Mesendoderm (in vitro differentiated cells): ENCODE measurements at places on chromosomes 4 and X.
A peak's percentile ranks its signal among the peaks of the same experiment; 100 is the strongest.

- no peak for DNase-seq
- H3K4me3 ChIP-seq, result no peak overlapping the region
- no peaks in the 10 kb centered on the region for H3K36me3 ChIP-seq
- no peaks in the 10 kb centered on the region for H3K27me3 ChIP-seq
Observed at GRCh38 chr4:184388106-184388505, 86.2 kb downstream of the IRF2 start.

GRCh38 chr4:158313566-158313965, 103.3 kb downstream of the TMEM144 start:
- no peaks in the 10 kb centered on the region for H3K4me1 ChIP-seq
- H3K36me3 ChIP-seq, result no peaks in the 10 kb centered on the region
- no peak overlapping the region for H3K27ac ChIP-seq
- no peaks in the 10 kb centered on the region for H3K27me3 ChIP-seq
- DNase-seq, result no peak

DNA sequence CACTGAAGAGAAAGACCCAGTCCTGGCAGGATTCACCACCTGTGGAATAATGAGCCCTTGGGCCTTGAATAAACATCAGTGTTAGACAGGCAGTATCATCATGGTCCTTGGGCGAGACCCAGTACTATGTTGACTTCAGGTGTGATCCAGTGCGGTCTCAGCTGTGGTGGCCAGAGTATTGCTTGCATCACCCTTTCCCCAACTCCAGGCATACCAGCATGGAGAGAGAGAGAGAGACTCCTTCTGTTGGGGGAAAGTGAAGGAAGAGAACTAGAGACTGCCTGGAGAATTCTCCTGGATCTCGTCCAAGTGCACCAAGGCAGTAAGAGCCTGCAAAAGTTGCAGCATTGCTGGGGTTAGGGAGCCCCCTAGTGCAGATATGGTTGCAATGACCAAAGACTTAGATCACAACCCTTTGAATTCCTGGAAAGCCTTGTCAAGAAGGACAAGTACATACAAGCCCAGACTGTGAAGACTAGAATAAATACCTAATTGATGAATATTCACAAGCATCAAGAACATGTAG, 61.1 kb upstream of the VAMP7 start:
- H3K4me1 ChIP-seq, result no peaks in the 10 kb centered on the region
- H3K27ac ChIP-seq, result no peak overlapping the region
- H3K36me3 ChIP-seq, result no peaks in the 10 kb centered on the region
- H3K4me3 ChIP-seq, result no peak overlapping the region

- peak; percentile 69 for DNase-seq
- peak overlapping the region; percentile 90 for H3K27ac ChIP-seq
- no peaks in the 10 kb centered on the region for H3K4me1 ChIP-seq
- H3K4me3 ChIP-seq, result peak overlapping the region; percentile 85
- H3K36me3 ChIP-seq, result no peaks in the 10 kb centered on the region
Observed at GRCh38 chrX:115561605-115562479, 868 bp downstream of the PLS3 start.

- H3K27me3 ChIP-seq, result no peaks in the 10 kb centered on the region
- no peak overlapping the region for H3K27ac ChIP-seq
- DNase-seq, result peak; percentile 43
- no peaks in the 10 kb centered on the region for H3K36me3 ChIP-seq
- no peaks in the 10 kb centered on the region for H3K4me1 ChIP-seq
Observed at GRCh38 chr4:54961357-54961975, 163.9 kb downstream of the KDR start.

GRCh38 chr4:24537025-24537424, 47.3 kb downstream of the DHX15 start:
- H3K27ac ChIP-seq, result no peak overlapping the region
- peak; percentile 55 for DNase-seq
- no peaks in the 10 kb centered on the region for H3K4me1 ChIP-seq

- peak; percentile 75 for DNase-seq
- no peak overlapping the region for H3K27ac ChIP-seq
- no peaks in the 10 kb centered on the region for H3K36me3 ChIP-seq
- no peak overlapping the region for H3K4me3 ChIP-seq
- peaks cover 4% of the 10 kb centered on the region for H3K4me1 ChIP-seq
Observed at GRCh38 chr4:136690360-136690759, 841.9 kb downstream of the PCDH18 start.

DNA sequence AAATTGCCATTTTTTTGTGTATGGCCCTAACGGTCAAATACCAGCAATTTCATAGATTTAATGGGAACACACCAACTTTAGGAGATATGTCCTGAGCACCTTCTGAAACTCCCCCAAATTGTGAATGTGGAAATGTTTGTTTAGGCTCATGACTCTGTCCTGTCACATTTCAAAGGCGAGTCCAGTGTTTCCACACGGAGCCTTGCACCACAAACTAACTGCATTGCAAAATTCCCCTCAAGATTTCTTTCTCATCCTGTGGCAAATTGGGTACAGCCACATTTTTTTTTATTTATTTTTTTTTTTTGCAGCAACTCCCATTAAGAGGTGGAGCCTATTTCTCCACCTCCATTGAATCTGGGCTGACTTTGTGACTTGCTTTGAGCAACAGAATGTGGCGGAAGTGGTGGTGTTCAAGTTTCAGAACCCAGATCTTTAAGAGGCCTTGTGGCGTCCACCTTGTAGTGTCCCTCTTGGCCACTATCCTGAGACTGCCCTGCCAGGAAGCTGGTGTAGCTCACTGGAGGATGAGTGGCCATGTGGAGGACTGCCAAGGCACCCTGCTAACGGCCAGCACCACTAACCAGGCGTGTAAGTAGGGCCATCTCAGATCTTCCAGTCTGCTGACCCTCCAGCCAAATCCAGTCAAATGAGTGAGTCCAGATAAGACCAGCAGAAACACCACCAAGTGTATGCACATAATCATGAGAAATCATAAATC, 172.4 kb upstream of the SCML1 start:
- H3K36me3 ChIP-seq, result no peaks in the 10 kb centered on the region
- H3K27me3 ChIP-seq, result no peaks in the 10 kb centered on the region
- peaks cover 2% of the 10 kb centered on the region for H3K4me1 ChIP-seq
- no peak overlapping the region for H3K27ac ChIP-seq

DNA sequence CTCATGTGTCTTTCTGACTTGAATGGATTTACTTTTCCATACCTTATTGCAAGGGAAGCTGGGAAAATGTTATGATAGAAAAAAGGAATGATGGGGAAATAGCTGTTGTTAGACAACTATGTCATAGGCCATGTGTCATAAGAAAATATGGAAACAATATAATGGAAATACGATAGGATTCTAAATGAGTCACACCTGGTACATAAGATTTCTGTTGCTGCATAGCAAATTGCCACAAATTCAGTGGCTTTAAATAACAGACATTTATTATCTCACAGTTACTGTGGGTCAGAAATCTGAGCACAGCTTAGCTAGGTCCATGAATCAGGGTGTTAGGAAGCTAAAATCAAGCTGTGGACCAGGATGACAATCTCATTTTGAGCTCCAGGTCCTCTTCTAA, 44.6 kb upstream of the ANKRD50 start:
- H3K4me1 ChIP-seq, result no peaks in the 10 kb centered on the region
- no peak overlapping the region for H3K27ac ChIP-seq
- H3K36me3 ChIP-seq, result no peaks in the 10 kb centered on the region

- H3K4me3 ChIP-seq, result no peak overlapping the region
- DNase-seq, result no peak
- H3K4me1 ChIP-seq, result no peaks in the 10 kb centered on the region
- H3K27me3 ChIP-seq, result no peaks in the 10 kb centered on the region
Observed at GRCh38 chr4:56195025-56195424, 192.3 kb downstream of the AASDH start.

DNA sequence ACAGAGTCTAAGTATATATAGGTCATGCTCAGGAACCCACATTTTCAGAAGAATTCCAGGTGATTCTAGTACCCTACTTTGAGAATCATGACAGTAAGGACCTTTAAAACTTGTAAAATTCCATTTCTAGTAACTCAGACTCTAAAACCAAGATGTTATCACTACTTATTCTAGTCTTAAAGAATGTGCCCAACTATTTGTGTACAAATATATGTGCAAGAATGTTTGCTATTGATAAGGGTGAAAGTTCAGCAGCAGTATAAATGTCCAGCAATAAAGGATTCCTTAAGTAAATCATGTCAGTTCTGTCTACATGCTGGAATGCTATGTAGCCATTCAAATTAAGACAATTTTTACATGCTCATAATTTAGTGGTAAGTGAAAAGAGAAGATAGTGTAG, 71.1 kb upstream of the MAGEB2 start:
- no peaks in the 10 kb centered on the region for H3K36me3 ChIP-seq
- H3K4me1 ChIP-seq, result no peaks in the 10 kb centered on the region
- no peaks in the 10 kb centered on the region for H3K27me3 ChIP-seq
- H3K4me3 ChIP-seq, result no peak overlapping the region
- no peak for DNase-seq
- H3K27ac ChIP-seq, result no peak overlapping the region

DNA sequence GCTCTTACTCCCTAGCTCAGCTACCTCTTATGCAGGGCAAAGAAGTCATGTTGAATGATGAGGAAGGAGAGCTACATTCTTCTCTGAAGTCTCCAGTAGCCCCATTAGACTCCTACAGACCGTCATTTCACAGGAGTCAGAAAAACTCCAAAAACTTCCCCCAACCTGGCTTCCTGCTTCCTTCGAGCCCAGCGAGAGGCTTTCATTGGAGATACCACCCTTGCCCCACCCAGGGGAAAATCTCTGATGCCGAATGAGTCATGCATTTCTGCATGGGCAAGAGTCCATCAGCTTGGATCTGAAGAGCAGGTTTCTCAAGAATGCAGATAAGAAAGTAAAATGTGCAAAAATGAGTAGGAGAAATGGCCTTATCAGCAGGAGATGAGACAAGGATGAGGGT, 53.0 kb downstream of the ARSF start:
- H3K4me3 ChIP-seq, result no peak overlapping the region
- no peak overlapping the region for H3K27ac ChIP-seq
- H3K27me3 ChIP-seq, result no peaks in the 10 kb centered on the region
- DNase-seq, result peak; percentile 50
- H3K4me1 ChIP-seq, result no peaks in the 10 kb centered on the region

DNA sequence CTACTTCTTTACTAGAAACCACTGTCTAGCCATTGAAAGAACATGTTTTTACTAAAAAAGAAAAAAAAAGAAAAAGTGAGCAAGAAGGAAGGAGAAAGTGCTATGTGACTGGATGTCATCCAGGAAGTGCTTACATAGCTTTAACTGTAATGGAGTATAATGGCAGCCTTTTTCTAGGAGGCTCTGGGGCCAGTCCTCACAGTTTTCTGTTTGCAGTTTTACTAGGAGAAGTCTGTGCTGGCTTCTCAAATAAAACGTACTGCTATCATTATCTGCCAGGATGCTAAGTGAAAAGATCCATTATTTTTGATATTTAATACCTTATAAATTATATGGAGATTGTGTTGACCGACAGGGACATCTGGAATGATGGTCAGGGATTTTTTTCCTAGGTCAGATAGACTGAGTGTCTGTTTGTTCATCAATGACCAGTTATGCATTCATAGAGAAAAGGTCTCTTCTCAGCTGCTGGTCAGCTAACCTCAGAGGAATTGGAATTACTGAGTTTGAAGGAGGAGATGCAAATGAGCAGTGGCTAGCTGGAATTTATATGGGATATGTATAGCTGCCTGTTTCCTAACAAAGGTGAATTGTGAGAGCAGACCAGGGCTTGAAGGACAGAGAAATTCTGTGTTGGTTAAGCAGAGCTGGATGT, 21.7 kb downstream of the LPAR4 start:
- no peak for DNase-seq
- H3K4me1 ChIP-seq, result no peaks in the 10 kb centered on the region
- H3K4me3 ChIP-seq, result no peak overlapping the region
- H3K27ac ChIP-seq, result no peak overlapping the region

DNA sequence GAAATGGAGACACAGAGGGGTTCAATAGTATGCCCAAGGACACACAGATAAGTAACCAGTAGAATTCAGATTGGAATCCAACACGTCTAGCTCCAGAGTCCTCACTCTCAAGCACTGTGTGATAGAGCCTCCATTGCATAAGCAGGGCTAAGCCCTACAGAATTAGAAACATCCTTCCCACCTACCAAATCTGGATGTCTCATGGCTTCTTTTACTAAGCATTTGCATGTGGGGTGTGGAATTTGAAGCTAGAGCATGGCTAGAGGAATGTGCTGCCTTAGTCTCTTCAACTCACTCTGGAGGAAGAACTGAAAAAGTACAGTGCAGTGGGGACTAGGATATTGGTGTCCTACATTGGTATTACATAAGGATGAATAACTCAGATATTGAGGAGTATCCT, 119.4 kb downstream of the MFAP3L start:
- H3K27ac ChIP-seq, result no peak overlapping the region
- no peaks in the 10 kb centered on the region for H3K27me3 ChIP-seq
- no peak for DNase-seq
- H3K4me1 ChIP-seq, result peaks cover 2% of the 10 kb centered on the region

DNA sequence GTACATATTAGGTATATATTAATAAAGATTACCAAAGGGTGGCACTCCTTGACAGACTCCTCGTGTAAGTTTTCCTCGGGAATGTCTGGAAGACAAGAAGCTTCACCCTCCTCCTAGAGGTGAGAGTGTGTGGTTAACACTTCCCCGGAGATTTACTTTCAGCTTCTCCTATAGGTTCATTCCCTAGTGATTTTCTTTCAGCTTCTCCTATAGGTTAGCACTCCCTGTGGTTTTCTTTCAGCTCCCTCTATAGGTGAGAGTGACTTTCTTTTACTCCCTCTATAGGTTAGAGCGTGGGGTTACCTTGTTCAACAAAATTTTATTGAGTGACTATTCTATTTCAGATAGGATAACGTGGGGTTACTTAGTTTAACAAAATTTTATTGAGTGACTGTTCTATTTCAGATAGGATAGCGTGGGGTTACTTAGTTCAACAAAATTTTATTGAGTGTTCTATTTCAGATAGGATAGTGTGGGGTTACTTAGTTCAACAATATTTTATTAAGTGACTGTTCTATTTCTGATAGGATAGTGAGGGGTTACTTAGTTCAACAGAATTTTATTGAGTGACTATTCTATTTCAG, 106.0 kb upstream of the PLAC1 start:
- no peak overlapping the region for H3K27ac ChIP-seq
- DNase-seq, result peak; percentile 93
- H3K4me1 ChIP-seq, result no peaks in the 10 kb centered on the region
- no peaks in the 10 kb centered on the region for H3K36me3 ChIP-seq
- no peaks in the 10 kb centered on the region for H3K27me3 ChIP-seq
- H3K4me3 ChIP-seq, result no peak overlapping the region

- no peak overlapping the region for H3K27ac ChIP-seq
- peak; percentile 56 for DNase-seq
- no peak overlapping the region for H3K4me3 ChIP-seq
- no peaks in the 10 kb centered on the region for H3K4me1 ChIP-seq
Observed at GRCh38 chrX:68808686-68809357, 20.0 kb upstream of the EFNB1 start.

- no peaks in the 10 kb centered on the region for H3K4me1 ChIP-seq
- H3K4me3 ChIP-seq, result no peak overlapping the region
- H3K27ac ChIP-seq, result no peak overlapping the region
- H3K27me3 ChIP-seq, result no peaks in the 10 kb centered on the region
- DNase-seq, result no peak
- no peaks in the 10 kb centered on the region for H3K36me3 ChIP-seq
Observed at GRCh38 chr4:104870495-104871233, 276.0 kb upstream of the TET2 start.
